ENCODE measurements at places on chromosomes 3 and 15. TPM values are rescaled to one million over a fixed set of nuclear protein-coding genes. Genes with fewer than 3 reads are reported as not detected.

DNA sequence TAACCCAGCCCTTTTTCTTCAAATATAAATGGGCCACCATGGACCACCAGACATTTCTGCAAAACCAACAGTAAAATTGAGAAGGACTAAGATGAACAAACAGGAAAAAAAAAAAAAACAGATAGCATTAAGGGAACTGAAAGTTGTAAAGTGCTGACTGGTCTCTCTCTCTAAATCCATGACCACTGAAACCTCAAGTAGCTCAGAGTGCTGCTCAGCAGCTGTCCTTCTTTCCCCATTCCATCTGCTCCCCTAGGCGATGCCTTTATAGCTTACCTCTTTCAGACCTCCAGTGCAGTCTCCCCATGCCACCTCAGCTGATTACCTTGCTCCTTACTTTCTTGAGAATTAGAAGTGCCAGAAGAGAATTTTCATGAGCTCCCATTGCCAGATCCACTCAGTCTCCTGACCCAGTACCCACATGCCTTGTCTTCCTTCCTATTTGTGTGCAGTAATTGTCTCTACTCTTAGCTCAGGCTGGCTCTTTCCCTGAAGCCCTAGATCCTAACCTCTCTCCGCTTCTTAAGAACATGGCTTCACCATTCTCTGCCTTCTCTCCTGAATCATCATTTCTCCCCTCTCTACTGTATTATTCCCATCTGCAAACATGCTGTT, 23.9 kb upstream of the XIRP1 start:
- ATAC-seq: peak; percentile 67

DNA sequence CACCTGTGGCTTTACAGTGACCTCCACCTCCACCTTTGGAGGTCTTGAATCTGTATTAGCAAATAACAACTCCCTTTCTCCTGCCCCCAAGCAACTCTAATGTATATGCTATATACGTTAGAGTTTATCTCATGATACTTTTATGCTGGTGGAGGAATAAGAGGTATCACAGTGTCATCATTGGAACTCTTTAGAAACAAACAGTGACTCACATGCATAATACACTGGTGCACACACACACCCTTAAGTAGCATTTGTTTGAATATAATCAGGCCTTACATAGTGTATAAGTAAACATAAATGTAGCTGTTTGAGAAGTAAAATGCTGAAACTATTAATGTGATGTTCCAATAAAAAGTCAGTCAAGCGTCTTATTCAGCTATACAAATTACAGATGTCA, 280.2 kb upstream of the C2CD4B start:
- ATAC-seq: no peak

- no peak for ATAC-seq
These were observed 386.3 kb upstream of the TMCO5A start for GRCh38 chr15:37548116-37548515.

- no peak for ATAC-seq
These were observed 68.9 kb downstream of the PLD1 start for GRCh38 chr3:171741377-171741776.

GRCh38 chr15:85568261-85568808, 187.9 kb downstream of the AKAP13 start:
- no peak for ATAC-seq

GRCh38 chr3:13528217-13528867, 20.6 kb upstream of the FBLN2 start:
- no peak for ATAC-seq

DNA sequence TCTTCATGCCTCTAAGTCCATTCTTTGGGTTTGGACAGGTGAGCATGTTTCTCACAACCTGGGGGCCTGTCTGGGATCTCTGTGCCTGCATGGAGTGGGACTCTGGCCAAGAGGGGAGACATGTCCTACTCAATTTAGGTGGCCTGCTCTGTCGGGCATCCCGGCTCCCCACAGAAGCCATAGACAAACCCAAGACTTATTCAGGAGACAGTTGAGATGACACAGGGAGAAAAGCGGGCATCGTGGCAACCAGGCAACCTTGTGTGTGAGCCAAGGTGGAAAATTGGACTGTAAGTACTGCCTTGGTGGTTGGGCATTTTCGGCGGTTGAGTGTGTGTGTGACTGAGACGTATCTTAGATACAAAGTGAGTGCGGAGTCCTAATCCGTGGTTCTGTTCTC, 40.5 kb downstream of the PPCDC start:
- ATAC-seq: no peak

DNA sequence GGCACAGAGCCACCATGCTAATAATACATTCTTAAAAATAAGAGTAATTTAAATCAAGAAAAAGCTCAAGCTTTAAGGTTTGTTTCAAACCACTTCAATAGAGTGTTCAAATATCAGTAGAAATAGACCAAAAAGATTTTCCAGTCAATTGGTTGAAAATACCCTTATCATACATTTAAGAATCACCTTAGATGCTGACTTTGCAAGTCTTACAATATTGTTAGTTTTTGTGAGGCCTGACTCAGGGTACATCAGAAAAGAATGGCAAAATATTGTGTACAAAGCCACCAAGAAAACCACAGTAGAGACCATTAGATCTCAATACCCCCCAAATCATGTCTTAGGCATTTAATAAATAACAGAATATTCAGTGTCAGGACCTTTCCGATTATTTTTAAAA, 19.8 kb upstream of the NRG4 start:
- ATAC-seq: no peak

GRCh38 chr3:44950275-44950734, 25.7 kb downstream of the ZDHHC3 start:
- no peak for ATAC-seq

DNA sequence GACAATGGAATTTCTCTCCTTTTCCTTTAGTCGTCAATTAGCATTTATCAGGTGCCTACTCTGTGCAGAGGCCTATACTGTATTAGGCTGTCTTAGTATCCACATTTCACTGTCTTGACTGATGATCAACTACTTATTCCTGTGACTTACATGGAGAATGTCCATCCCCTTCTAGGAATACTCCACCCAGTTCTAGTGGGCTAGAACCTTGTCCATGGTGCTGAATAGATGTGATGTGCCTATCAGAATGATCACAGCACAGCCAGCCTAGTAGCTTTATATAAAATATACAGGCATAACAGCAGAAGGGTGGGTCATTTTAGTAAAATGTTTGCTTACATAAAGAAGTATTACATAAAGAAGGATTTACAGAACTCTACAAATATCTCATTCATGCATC, 621.4 kb downstream of the PDCD6IP start:
- no peak for ATAC-seq

DNA sequence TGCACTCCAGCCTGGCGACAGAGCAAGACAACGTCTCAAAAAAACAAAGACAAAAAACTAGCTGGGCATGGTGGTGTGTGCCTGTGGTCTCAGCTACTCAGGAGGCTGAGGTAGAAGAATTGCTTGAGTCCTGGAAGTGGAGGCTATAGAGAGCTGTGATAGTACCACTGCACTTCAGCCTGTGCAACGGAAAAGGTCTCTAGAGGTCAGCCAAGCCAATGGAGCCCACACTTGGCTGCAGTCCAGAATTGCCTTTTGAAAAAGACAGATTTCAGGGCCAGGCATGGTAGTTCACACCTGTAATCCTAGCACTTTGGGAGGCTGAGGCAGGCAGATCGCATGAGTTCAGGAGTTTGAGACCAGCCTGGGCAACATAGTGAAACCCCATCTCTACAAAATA, 8.4 kb upstream of the RBPMS2 start:
- no peak for ATAC-seq

DNA sequence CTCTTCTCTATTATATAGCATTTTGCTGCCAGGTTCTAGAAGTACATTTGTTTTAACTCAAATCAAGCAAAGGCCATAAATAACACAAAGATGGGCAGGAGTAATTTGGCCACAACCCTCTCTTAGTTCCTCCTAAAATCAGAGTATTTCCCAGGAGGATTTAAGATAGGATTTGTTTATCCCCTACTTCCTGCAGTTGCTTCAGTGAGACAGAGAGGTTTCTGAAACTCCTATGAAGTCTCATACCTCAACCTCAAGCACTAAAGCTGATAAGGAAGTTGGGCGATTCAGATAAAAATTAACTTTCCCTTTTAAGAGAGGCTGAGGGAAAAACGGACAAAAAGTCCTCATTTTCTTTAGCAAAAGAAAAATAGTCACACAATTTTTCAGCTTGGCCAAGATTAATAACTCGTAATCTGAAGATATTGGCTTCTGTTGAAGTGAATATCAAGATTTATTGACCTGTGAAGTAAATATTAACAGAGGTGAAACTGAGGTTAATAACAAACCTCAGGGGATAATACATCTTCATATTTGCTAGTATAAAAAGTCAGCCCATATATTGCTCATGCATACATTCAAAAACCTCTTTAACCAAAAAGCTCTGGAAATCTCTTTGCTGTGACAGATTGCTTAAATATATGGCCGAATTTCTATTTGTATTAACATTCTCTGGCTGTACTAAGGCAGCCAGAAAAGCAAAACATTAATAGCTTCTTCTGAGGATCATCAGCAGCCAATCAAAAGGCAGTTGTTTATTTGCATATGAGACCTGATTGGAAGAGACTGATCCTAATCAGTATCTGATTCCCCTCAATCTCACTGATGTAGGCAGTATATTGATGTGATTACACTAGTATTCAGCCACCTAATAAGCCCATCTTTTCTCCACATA, 90.6 kb upstream of the GADL1 start:
- no peak for ATAC-seq

DNA sequence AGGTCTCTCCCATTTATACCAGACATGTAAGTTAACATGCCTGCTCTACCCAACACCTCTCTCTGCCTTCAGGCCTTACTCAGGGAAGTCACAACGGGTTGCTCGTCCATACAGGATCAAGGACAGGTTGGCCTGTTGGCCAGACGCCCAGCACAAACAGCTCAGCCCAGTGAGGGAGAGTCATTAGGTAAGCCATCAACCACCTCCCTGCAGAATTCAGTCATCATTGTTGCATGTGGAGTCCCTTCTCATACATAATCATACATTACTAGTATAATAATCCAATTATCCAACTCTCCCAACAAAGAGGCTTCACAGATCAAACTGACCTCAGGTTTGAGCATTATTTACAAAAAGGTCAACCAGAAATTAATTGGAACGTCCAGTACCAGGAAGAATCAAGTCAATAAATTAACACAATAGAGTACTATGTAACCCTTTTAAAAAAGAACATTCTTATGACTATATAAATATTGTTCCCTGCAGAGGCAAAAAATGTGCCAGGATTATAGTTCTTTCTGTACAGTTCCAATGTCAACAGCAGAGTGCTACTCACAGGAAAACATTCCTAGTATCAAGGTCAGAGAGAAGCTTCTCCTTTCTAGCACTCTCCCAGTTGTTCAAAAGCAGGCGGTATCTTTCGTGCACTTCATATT, 33.2 kb downstream of the HOMER2 start:
- no peak for ATAC-seq

DNA sequence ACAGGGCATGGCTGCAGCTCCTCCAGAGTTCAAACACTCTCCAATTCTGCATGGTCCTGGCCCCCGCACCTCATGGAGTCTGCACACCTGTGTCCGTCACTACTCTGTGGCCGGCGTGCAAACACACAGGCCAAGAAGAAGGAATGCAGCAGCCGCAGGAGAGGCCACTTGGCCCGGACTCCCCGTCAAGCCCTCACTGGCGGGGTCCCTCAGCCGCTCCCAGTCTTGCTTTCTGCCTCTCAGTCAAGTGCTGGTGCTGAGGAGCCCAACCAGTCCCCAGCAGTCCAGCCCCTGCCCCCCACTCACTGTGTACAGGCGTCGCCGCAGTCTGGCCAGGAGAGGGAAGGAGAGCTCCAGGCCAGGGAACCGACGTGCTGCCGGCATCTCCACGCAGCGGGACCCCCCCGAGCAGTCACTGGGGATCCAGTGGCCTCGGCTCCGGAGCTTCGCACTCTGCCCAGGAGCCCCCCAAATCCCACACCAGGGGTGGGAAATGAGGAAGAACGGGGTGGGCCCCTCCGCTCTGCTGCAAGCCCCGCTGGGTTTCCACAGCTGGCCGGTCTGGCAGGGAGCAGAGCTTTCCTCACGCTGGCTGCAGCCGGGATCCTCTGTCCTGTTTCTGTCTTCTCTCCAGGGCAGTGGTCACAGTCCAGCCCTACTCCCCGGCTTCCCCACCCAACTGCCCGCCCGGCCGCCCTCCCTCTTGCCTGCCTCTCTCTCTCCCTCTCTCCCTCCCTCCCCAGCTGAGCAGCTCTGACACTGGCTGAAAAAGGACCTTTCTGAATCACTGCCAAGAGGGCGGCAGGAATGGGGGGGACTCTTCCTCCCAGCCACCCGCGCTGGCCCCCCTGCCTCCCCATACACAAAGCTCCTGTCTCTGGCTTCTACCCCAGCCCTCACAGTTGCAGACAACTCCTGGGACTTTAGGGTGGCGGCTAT, 16.0 kb downstream of the TNK2 start:
- no peak for ATAC-seq

GRCh38 chr15:68638953-68639515, 60.2 kb downstream of the CORO2B start:
- ATAC-seq: no peak

DNA sequence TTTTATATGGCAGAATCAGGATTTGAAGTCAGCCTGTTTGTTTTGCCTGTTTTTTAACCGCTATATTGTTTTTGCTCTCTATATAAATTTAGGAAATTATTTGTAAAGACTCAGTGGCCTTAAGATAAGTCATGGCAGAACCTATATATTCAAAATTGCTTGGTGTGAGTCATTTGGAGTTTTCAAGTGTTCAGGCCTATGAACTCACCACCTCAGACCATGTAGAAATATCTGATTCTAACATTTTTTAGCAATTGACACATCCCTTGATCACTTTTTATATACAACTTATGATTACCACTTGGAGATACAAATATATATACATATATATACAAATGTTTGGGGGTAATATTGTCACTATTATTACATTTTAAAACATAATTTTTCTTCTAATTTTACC, 95.7 kb downstream of the VGLL3 start:
- ATAC-seq: no peak

DNA sequence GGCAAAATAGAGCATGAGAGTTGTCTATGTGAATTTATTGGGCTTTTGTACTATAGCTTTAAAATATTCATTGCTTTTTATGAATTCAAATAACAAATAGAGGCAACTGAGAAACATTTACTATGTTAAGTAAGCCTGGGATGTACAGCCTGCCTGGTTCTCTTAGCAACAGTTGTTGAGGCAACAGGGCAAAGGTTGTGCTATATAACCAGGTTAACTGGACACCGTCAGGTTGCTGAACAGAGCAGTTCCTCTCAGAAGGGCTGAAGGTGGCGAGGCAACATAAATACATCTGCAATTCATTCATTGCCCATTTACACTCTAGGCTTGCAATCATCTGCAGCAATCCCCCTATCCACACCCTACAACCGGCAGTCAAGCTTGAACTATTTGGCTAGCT, 78.2 kb downstream of the GTF2E1 start:
- no peak for ATAC-seq

GRCh38 chr15:40274350-40275274, 8.3 kb downstream of the ANKRD63 start:
- ATAC-seq: peak; percentile 75

ATG7 gene
- total RNA-seq: 37.7 TPM

GP5 gene
- total RNA-seq: 1.4 TPM

ST8SIA2 gene
- not detected for total RNA-seq

GLDN gene
- total RNA-seq: not detected

TMEM158 gene
- not detected for total RNA-seq

GHSR gene
- not detected for total RNA-seq

USP13 gene
- 4.2 TPM for total RNA-seq

TBC1D2B gene
- 109 TPM for total RNA-seq

All from activated T-helper 17 cell treated with anti-CD3 and anti-CD28 coated beads, Interleukin-2, amount 50 U/mL, for 72 hours (primary cell).